ENCODE measurements at places on chromosomes 7 and 10. TPM values are rescaled to one million over a fixed set of nuclear protein-coding genes. Genes with fewer than 3 reads are reported as not detected.

The ICA1 gene
- total RNA-seq: 76.0 TPM

The LIPK gene
- not detected for total RNA-seq

The ANXA8 gene
- total RNA-seq: not detected

The CNPY1 gene
- not detected for total RNA-seq

- no peak for DNase-seq
Observed at GRCh38 chr10:36780158-36780557, 345.2 kb upstream of the ANKRD30A start.

GRCh38 chr10:114631666-114632417 lies 26.2 kb downstream of the ABLIM1 start:
- DNase-seq: no peak

GRCh38 chr7:98056580-98056979 lies 50.1 kb upstream of the LMTK2 start:
- no peak for DNase-seq

- DNase-seq: no peak
Observed at GRCh38 chr7:134669845-134670373, 23.3 kb downstream of the BPGM start.

- no peak for DNase-seq
Observed at GRCh38 chr7:92766461-92767003, 69.8 kb downstream of the CDK6 start.

DNA sequence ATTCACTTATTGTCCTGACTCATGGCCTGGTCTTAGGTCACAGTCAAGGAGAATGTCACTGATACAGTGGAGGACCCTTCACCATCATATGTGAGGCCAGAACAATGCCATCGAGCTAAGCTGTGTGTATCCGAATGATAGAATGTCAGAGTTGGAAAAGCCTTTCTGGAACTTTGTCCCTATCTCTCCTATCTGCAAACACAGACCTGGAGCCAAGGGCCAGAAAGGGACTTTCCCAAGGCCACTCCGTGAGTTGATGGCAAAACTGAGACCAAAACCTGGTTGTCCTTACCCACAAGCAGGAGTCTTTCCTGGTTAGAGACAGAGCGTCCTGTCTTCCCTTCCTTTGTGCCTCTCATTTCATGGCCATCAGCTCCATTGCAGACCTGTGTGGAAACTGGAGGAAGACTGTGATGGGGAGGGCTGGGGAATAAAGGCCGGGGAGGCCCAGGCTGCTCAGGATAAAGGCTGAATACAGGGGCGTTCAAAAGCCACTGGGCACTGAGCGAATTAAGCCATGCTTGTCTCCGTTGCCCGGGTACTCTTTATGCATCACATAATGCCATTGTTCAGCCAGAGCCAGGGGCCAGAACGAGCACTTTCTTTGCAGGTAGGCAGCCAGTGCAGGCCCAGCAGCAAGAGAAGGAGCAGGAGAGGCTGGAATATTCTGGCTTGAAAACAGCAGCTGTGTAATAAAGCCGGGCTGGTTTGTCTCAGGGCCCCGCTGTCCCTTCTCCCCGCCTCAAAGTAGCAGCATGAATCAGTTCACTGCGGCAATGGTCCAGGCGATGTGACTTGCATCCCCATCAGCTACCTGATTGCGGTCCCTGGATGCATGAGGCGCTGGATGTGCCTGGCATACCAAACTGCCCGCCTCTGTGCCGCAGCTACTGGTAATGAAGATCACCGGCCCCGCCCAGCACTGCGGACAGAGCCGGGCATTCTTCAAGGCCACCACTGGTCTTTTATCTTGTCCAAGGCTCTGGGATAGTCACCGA lies 143.0 kb downstream of the RPS24 start:
- no peak for DNase-seq

GRCh38 chr10:36198322-36198721 lies 556.2 kb upstream of the FZD8 start:
- DNase-seq: no peak

GRCh38 chr10:78931321-78932053 lies 137.3 kb upstream of the ZMIZ1 start:
- no peak for DNase-seq

- no peak for DNase-seq
Observed at GRCh38 chr10:116157485-116157884, 115.5 kb downstream of the GFRA1 start.

All from cardiac septum (tissue), 1 donor.